ENCODE measurements at places on chromosomes 1 and 21.

DNA sequence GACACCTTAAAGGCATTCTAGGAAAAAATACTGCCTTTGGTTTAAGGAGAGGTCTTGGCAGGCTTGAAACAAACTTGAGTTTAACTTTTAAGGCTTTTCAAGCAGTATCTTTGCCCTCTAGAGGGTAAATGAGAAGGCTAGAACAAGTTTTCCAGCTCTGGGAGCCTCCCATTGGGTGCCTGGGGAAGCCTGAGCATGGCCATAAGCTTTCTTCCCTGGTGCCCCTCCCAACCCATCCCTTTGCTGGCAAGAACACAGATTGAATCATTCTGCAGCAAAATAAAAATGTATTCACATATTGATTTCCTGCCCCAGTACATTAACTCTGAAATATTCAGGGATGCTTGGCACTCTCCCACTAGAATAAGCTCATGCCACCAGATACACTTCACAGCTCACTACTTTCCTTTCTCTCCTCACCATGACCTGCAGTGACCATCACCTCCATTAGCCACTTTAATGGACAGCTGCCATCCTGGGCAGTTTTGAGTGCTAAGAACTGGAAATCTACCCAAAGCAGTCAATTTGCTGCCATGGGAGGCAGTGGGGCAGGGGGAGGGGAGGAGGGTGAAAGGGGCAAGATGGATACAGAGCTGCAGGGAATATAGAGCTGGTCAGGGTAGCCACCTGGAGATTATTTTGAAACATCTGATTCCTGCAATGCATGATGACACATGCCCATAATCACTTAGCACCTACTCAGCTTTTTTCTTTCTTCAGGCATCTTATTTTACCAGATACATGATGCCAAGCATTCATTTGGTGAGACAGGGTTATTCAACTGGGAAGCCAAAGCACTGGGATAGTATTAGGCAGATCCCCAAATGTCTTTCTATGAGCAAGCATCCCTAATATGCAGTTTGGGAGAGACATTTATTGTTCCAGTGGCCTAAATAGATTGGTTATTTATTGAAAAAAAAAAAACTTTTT lies 140.6 kb downstream of the SYT2 start:
- no peak for DNase-seq

DNA sequence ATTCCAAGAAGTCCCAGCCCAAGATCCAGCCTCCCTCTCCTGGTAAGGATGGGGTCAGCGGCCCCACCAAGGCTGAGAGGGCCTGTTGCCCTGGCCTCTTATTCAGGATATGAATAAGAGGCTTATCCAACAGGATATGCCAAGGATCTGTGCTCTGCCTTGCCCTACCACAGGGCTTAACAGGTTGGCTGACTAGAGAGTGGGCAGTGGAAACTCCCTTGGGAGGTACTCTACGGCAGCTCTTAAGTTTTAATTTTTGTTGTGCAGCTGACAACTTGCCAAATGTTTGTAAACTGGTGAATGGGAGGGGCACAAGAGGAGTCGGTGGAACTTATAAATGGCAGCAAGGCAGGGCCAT lies 16.5 kb upstream of the PIGV start:
- no peak for DNase-seq

DNA sequence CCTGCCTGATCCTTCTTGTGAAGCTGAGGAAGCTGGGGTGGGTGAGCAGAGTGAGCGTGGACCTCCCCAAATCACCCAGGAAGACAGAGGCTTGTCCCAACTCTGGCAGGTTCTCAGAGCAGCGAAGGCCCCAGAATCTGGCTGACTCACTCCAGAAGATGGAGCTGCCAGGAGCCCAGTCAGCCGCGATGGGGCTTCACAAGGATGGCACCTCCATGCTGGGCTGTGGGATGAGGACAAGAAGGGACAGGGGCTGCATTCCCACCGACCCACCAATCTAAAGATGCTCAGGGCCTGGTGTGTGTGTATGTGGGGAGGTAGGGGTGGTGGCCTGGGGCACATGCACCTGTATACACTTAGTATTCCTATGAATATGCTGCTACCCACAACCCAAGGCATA lies 52.9 kb downstream of the ATP1A1 start:
- no peak for DNase-seq

GRCh38 chr1:40155135-40155534 lies 6.1 kb upstream of the RLF start:
- no peak for DNase-seq

- no peak for DNase-seq
Measured at GRCh38 chr1:13469343-13469742, 44.5 kb downstream of the LRRC38 start.

DNA sequence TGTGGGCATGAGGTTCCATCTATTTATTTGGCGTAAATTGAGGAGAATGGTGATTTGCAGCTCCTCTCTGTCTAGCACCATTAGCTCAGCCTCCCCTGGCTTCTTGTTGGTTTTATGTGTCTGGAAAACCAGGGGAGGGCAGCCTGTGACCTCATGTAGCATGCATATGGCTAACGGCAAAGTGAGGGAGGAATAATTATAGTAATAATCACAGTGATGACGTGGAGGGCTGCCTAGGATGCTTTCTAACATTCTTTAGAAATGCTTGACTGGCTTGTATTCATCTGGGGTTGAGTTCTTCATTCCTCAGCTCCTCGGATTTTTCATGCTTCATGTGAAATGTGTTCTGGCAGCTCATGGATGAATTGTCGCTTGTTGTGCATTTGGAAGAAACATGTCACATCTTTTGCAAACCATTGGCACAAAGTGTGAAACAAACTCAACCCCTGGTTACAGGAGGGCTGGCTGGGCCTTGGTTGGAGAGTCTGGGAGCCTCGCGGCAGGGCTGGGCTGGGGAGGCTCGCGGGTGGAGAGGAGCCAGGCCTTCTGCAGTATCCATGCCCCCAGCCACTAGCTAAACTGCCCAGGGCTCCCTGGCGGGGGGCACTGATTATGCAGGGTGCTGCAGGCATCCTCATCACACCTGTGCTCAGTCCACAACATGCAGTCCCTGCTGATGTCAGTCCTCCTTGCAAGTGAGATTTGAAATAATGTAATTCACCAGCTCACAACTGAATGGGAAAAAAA lies 149.6 kb downstream of the DISC1 start:
- no peak for DNase-seq

GRCh38 chr1:2407991-2408275 lies 4.4 kb downstream of the PEX10 start:
- no peak for DNase-seq

GRCh38 chr1:74502432-74502831 lies 10.0 kb downstream of the LRRC53 start:
- DNase-seq = no peak

GRCh38 chr1:243323491-243323890 lies 67.7 kb downstream of the SDCCAG8 start:
- no peak for DNase-seq

DNA sequence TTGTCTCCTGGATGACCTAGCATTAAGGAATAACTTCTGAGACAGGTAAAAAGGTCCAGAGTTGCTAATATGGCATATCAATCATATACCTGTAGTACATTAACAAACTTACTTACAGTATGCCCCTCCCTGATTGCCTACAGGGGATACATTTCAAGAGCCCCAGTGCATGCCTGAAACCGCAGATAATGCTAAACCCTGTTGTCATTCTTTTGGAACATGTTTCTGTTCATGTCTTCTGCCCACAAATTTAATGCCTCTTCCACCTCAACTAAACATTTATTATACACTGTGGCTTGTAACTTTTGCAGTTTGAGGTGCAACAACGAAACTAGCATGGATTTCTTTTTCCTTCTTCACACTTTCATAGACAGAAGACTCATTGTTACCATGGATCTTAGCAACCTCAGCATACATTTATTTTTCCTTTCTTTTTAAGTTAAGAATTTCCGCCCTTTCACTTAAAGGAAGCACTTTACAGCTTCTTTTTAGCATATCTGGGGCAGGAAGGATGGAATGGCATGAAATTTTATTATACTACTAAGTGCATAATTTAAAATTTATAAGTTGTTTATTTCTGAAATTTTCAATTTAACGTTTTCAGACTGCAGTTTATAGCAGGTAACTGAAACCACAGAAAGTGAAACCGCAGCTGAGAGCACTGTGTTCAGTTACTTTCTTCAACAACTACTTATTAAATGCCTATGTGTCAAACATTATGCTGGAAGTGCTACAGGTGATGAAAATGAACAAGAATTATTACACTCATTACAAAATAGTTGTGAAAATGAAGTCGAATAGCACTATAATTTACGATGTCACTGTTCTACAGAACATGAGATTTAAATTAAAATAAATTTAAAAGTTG lies 25.3 kb downstream of the F13B start:
- no peak for DNase-seq

- no peak for DNase-seq
Measured at GRCh38 chr1:53512807-53513755, 53.9 kb downstream of the DMRTB1 start.

DNA sequence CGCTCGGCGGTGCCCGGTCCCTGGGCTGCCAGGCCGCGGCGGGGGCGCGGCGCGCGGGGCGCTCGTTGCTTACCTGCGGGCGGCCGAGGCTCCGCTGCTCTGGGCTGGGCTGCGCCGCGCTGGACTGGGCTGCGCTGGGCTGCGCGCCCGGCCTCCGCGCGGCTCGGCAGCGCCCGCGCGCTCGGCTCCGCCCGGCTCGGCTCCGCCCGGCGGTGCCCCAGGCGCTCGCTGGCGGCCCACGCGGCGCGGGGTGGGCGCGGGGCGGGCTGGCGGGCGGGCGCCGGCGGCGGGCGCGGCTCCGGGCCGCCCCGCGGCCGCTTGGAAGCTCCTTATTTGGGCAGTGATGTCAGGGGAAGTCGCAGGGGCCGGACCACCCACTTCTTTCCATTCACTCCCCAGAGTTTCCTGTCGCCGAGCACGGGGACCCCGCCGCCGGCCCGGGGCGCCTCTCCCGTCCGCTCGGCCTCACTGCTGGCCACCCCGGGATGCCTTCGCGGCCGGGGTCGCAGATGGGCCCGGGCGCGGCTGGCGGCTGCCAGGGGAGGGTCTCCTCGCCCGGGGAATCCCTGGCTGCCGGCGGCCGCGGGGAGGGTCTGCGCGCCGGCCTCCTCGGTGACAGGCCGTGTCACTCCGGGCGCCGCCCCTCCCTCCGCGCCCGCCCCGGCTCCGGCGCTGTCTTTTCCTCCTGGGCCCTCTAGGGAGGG lies 177.7 kb upstream of the EDN2 start:
- peak; percentile 45 for DNase-seq

DNA sequence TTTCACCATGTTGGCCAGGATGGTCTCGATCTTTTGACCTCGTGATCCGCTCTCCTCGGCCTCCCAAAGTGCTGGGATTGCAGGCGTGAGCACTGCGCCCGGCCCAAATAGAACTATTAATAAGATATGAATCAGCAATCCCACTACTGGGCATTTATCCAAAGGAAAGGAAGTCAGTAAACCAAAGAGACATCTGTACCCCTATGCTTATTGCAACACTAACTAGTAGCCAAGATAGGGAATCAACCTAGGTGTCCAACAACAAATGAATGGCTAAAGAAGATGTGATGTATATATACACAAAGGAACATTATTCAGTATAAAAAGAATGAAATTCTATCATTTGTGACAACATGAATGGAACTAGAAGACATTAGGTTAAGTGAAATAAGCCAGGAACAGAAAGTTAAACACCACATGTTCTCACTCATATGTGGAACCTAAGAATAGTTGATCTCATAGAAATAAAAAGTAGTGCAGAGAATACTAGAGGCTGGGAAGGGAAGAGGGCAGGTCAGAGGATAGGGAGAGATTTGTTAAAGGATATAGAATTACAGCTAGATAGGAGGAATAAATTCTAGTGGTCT lies 48.8 kb downstream of the XPR1 start:
- no peak for DNase-seq

DNA sequence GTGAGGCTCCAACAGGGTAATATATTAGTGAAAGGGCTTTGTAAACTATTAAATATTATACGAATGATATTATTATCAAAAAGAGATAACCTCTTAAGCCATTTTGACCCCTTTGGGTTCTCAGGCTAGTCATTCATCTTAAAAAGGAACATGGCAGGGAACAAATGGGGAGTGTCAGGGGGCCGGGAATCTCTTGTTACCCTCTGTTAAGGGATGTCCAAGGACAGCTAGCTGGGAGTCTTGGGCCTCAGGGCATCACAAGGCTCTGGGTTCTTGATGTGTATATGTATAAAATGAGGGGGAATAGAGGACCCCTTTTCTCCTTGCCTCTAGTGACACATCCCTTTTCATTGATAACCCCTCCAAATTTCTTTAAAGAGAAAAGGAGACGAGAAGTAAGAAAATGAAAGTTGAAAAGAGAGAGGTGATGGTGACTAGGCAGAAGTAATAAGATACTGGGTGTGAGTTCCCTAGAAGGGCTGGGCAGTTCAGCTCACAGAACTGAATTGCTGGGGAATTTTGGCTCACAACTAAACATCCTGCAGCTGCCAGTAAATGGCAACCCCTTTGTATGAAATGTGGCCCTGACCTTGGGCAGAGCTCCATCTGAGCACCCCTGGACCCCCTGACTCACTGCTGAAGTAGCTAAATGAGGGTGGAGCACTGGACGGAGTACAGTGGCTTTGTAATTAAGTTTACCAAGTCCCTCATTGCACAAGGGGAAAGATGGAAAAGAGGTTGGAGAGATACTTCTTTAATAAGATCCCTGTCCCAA lies 20.0 kb upstream of the ZNF326 start:
- DNase-seq = no peak

DNA sequence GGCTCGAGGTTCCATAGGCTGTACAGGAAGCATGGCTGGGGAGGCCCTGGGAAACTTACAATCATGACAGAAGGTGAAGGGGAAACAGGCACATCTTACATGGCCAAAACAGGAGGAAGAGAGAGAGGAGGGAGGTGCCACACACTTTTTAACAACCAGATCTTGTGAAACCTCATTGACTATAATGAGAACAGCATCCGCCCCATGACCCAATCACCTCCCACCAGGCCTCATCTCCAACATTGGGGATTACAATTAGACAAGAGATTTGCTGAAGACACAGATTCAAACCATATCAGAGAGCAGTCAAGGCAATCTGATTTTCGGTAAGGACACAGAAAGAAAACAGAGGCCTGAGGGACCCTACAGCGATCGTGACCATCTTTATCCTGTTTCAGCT lies 41.7 kb downstream of the TNFRSF9 start:
- no peak for DNase-seq

DNA sequence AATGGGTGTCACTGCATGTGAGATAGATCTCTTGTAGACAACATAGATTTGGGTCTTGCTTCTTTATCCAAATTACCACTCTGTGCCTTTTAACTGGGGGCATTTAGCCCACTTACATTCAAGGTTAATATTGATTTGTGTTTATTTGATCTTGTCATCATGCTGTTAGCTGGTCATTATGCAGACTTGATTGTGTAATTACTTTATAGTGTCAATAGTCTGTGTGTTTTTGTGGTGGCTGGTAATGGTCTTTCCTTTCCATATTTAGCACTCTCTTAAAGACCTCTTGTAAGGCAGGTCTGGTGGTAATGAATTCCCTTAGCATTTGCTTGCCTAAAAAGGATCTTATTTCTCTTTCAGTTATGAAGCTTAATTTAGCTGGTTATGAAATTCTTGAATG lies 29.6 kb downstream of the ZNF691 start:
- no peak for DNase-seq
